ENCODE measurements at places on chromosomes 3 and 15.

GRCh38 chr3:50294492-50295403, 2.5 kb upstream of the IFRD2 start:
- DNase-seq = no peak

DNA sequence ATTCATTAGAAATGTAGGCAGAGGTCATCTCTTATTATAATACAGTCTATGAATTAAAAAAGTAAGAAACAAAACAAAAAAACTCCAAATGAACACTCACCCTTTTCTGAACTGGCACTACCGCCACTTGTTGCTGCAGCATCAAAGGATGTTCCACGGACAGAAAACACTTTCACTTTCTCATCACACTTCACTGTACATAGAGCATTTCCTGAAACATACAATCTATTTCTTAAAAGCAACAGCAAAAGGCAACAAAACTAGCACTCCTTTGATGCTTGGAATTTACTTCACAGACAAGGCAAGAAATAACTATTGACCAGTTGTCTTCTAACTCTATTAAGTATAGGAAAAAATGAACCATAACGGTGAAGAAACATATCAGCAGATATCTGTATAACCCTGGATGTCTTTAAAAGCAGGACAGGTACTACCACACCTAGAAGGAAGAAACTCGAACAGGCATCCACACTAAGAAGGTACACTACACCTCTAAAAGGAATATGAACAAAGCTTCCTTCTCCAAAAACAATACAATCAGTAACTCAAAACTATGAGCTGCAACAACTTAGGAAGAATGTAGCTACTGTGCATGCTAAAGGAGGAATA, 24.9 kb downstream of the ETFA start:
- no peak for DNase-seq

DNA sequence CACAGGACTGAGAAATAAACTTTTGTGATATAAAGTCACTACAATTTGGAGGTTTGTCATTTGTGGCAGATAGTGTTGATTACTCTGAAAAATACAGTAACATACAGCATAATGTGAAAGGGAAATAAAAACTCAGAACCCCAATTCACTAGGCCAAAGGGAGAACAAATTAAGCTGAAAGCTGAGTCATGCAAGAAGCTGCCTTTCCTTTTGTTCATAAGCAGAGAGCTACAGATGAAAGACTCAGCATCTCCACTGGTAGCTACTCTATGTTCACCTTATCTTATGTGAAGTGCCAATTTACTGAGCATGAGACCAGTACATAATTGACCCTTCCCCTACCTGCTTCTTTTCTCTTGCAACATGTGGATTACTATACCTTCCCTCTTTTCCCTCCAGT, 19.3 kb upstream of the SLTM start:
- DNase-seq = no peak

GRCh38 chr15:47610736-47611135, 106.6 kb upstream of the SEMA6D start:
- no peak for DNase-seq

DNA sequence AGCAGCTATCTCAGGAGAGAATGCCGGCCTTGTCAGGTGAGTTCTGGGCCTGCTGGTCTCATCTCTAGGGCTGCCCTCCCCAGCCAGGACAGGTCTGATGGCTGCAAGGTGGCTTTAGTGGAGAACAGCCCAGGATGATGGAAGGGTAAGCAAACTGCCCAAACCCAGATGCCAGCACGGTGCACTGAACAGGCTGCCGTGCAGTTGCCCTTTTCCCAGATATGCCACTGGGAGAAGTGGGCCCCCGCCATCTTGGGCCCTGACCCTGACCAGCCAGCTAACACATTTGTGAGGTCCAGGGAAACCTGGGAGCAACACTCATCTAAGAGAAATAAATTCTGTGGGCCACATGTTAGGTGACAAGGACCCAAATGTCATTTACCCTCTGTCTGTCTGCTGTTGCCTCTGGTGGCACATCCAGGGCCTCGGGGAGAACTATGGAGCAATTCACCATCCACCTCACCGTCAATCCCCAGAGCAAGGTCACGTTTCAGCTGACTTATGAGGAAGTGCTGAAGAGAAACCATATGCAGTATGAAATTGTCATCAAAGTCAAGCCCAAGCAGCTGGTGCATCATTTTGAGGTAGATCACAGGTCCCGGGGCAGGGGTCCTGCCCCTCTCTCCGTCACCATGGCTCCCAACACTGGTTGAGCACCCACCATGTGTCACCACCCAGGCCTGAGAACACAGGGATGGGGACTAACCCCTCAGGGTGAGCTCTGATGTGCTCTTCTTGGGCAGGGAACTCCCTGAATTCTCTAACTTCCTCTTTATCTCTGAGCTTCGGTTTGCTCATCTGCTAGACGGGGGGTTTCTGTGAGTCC, 1.8 kb downstream of the ITIH1 start:
- DNase-seq = no peak

- DNase-seq = no peak
Measured at GRCh38 chr15:94858449-94858848, 627.1 kb downstream of the MCTP2 start.

DNA sequence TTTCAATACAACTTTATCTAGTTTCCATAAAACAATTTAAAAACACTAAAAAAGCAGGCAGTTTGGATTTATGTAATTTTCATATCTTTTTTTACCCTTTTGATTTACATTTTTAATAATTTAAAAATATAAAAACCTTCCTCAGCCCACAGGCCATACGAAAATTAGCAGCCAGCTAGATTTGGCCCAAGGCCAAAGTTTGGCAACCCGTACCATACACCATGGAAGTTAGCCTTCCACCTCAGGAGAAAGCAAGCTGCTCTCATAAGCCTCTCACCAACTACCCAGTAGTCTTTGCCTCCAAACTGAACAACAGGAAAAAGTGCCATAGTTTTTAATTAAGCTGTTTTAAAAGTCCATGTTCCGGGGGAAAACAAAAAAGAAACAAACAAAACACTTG, 107.3 kb upstream of the TRIM42 start:
- DNase-seq = no peak

- DNase-seq = no peak
Measured at GRCh38 chr3:155097009-155097349, 16.9 kb downstream of the MME start.

DNA sequence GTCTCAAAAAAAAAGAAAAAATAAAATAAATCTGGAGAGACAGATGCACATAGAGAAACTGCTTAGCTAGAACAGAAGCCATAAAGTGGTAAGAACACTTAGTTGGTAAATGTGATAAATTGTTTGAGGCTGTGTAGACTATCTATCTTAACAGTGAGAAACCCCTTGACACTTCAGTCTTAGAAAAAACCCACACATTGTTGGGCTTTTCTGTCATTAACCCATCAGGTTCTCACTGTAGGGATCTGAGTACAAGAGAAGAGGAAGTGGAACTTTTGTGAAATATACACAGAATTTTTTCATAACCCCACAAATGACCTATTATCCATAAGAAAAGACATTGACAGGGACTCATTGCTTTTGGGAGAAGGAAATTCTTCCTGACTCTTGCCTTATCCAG, 24.4 kb downstream of the TP63 start:
- DNase-seq = no peak
